ENCODE measurements at places on chromosomes 4 and X.

- DNase-seq = no peak
Measured at GRCh38 chr4:71406459-71406963, 67.7 kb downstream of the SLC4A4 start.

- DNase-seq = no peak
Measured at GRCh38 chr4:158146736-158147135, 26.1 kb downstream of the GASK1B start.

- DNase-seq = no peak
Measured at GRCh38 chr4:55178226-55179005, 53.0 kb upstream of the KDR start.

- DNase-seq = no peak
Measured at GRCh38 chr4:76197031-76197743, 16.4 kb downstream of the SCARB2 start.

GRCh38 chr4:47106561-47106960, 75.2 kb downstream of the GABRB1 start:
- no peak for DNase-seq

DNA sequence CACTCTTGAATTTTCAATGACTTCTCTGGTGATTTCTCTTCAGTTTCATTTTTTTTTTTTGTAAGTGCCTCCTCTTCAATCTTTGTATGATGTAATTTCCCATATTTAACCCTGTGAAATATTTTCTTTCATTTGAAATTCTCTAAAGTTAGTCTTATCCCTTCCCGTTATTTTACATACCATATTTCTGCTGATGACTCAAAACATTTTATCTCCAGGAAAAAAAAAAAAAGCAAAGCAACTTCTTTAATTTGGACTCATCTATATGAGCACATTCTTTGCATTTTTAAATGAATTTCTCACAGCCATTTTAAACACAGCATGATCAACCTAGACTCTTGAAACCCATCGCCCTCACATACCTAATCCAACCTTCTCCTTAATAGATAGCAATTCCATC, 1831.4 kb downstream of the ARAP2 start:
- no peak for DNase-seq

DNA sequence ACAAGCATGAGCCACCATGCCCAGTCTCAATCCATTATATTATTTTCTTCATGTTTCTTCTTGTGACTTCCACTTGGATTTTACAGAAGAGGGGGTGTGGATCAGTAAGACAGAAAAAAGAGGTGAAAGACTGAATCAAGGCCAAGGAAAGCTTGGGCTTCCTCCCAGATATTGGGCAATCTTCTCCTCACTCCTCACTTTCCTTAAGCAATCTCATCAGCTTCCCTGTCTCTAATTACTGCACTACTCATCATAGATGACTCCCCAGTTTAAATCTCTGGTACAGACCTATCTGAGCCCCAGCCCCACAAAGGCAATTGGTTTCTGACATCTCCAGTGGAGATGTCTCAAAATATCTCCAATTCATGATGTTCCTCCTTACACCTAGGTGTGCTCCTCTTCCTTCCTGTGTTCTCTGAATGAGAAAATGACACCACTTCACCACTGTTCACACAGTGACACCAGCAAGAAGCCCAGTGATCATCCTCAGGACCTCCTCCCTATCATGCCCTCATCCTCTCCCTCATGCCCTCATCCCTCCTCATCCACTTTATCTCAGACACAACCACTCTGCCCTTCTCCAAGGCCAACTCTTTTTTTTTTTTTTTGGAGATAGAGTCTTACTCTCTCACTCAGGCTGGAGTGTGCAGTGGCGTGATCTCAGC, 44.8 kb upstream of the HERC6 start:
- no peak for DNase-seq

- DNase-seq = no peak
Measured at GRCh38 chr4:102234243-102234838, 110.9 kb downstream of the SLC39A8 start.

DNA sequence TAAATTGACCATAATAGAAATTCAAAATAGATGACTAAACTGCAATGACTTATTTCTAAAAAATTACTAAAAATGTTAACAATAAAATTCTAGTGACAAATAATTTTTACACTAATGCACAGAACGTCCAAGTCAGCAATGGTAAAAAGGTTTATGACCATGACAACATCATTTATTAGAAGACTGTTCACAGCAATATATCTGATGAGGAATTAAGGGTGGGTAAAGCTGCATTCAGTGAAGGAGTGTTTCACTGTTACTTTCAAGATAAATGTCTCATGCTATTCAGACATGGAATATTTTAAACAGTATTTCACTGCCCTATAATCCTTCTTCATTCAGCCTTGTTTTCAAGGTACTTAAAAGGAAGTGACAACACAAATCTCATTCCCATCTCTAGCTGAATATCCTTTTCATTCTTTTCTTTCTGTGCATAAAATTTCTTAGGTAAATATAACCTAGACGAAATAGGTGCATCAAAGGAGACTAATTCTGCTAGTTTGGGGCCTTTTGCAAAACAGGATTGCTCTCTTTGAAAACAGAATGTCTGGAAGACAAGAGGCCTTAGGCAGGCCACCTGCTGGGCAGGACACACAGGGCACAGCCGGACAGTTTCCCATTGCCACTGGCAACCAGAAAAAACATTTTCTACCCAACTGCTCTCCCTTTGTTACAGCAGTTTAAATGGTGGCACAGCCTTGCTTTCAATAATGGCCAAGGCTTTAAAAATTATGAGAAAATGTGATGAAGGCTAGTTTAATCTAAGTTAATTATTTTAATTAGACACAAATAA, 600.3 kb downstream of the SPRY1 start:
- no peak for DNase-seq

DNA sequence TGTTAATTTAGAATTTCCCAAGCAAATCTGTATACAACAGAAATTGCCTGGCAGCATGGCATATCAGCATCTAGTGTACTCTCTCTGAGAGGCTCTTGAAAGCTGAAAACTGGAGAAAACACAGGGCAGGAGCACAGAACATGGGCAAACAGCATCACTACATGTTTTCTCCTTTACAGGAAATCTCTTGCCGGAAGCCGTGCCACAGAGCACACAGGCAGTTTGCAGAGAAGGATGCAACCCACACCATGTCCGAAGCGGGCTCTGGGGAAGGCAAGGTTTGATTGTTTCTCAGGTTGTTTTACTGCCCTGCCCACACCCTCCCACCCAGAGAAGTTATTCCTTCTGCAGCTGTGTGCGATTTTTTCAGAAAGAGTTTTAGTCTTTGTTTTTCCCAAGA, 41.1 kb upstream of the FAM9C start:
- DNase-seq = peak; percentile 15

DNA sequence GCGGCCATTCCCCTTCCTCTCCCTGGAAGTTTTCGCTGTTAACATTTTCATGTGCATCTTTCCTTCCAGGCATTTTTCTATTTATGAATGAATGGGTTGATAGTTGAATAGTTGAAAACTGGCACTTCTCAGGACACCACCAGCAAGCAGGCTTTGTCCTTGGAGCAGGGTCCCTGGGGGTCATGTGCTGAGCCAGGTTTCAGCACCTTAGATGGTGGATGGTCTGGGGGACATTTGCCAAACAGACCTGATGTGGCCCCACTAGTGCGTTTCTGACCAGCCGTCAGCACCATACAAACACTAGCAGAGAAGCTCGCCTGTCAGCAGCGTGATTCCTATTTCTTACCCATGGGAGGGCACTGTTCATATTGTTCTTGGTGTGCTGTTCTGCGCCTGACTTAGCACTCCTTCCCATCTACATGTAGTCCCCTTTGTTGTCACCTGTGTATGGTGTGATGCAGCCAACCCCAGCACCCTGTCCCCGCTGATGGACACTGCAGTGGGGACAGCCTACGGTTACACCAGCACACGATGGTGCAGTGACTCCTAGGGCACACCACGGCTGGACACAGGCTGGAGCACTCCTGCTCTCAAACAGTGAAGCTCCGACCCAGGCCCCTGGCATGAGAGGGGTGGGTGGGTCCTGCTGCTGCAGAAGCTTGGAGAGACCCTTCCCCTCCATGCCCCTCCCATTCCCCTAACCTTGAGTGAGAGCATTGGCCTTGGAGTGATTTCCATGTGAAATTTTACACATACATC, 27.2 kb upstream of the WFS1 start:
- DNase-seq = no peak

GRCh38 chr4:138804711-138805110, 210.9 kb upstream of the NOCT start:
- DNase-seq = no peak

- DNase-seq = no peak
Measured at GRCh38 chr4:184953971-184954370, 64.3 kb upstream of the HELT start.

- DNase-seq = no peak
Measured at GRCh38 chr4:68074397-68074796, 55.3 kb downstream of the TMPRSS11F start.

DNA sequence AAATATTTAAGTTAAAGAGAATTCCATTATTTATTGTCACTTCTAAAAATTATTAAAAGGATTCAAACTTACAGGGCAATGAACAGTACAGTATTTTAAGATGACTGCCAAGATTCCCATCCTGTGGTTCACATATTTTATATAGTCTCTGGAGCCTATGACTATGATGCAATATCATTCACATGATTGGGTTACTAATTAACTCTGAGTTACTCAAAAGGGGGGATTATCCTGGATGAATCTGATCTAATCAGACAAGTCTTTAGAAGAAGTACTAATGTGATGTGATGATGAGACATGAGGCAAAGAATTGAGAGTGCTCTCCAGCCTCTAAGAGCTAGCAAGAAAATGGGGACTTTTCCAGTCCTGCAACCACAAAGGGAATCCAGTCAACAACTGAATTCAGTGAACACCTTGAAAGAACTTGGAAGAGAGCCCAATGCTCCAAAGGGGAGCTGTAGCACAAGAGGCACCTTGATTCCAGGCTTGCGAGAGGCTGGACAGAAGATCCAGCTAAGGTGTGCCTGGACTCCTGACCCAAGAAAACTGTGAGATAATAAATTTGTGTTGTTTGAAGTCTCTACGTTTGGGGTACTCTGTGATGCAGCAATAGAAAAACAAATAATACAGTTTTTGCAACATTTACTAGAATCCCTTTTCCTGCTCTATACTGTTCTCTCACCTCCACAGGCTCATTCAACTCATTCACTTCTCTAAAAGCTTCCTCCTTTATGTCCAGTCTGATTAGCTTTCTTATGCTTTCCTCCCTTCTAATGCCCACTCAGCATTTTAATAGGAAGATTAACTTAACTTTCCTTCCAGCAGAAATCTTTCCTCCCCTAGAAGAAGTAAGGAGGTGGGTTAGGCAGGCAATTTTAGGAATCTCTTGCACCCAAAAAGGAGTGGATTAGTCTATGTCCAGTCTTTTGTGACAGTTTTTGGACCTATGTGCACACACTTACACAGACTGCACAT, 133.8 kb upstream of the LCORL start:
- DNase-seq = no peak

DNA sequence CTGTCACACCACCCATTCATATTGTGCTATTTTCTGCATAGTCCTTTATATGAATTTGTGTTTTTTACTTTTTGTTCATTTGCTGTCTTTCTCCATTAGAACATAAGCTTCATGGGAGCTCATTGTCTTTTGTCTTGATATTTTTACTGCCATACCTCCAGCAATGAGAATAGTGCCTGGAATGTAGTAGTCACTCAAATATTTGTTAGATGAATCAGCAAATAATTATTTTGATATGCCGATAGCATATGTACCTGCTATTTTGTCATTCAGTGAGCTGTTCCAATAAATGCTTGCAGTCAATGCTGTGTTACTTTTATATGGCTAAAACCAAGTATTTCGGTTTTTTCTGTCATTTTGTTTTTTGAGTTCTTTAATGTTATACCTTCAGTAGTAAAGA, 43.5 kb upstream of the SLC25A31 start:
- no peak for DNase-seq

DNA sequence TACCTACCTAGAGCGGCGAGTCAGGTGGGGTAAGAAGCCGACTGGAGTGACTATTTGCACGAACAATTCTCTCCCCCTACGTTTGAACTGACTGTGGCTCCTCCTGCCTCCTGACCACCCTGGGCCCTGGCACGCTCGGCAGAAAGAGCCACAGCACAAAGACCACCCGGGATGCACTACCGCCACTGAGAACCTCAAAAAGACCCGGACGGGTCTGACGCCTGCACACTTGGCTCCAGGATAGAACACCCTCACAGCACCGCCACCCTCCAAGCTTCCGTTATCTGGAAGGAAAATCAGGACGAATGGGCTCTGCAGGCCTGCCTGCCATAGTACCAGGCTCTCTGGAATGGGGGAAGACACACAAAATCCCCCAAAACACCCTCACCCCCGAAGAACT, 2.2 kb downstream of the LRPAP1 start:
- DNase-seq = no peak

DNA sequence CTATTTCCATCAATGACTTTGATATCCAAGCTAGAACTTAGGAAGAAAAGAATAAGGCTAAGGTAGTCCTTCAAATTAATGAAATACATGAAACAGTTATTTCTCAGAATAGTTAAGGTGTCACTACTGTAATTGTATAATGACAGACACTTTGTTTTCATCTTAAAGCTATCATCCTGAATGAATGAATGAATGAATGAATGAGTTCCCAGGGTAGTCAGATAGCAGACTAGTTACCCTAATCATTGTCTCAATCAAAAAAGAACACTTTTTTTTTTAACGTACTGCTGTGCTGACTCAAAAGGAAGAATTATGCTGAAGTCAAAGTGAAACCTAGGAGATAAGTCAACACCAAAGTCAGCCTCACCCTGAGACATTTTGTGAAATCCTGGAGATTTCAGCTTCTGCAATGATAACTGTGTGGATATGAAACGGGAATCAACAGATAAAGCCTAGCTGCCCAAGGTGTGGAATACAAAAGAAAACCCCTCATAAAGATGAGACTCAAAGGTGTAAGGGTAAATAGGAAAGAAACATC, 68.3 kb upstream of the CNKSR2 start:
- DNase-seq = no peak

DNA sequence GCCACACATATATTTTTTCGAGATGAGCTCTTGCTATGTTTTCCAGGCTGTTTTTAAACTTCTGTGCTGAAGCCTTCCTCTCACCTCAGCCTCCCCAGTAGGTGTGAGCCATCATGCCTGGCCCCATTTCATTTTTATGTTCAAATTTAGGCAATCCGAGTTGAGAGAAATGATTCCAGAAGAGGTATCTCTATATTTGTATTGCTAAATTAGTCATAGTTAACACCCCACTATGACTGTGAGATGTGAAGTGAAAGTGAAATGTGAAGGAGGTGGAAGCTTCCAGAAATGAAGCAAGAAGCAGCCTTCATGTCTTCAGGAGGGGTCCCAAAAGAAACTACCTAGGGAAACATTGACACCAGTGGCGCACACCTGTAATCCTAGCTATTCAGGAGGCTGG, 17.7 kb downstream of the APELA start:
- DNase-seq = no peak

DNA sequence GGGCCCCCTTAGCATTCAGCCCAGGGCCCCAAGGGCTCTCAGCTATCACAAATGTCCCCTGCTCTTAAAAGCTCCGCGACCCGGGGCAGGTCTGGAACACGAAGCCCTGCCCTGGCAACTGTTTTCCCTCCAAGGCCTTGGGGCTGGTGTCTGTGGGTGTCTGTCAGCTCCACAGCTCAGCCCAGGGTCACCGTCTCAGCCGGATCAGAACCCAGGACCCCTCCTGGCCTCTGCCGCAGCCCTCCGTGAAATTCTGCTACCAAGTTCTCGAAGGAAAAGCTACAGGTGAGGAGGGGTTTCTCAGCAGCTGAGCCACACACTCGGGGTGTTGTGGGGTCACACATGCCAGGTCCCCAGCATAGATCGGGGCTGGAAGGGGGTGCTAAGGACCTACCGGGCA, 61.2 kb downstream of the ACOX3 start:
- DNase-seq = no peak
